ENCODE measurements at places on chromosomes 3 and 15.

- DNase-seq: no peak
Observed at GRCh38 chr15:57152666-57153539, 223.4 kb upstream of the CGNL1 start.

DNA sequence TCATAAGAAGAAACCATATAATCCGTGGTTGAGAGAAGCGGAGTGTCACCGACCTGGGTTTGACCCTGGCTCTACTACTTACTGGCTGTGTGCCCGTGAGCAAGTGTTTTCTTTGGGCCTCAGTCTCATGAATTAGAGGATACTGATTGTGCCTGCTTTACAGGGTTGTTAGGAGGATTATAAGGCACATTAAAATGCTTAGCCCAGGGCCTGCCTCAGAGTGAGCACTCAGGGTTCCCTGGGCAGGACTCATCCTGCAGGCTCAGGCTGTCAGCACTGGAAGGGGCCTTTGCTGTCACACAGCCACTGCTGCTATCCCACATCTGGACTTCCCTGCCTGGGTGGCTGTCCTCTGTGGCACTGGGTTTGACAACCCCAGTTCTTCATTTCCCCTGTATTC is 4.7 kb downstream of the PLA2G4F start:
- DNase-seq: no peak

DNA sequence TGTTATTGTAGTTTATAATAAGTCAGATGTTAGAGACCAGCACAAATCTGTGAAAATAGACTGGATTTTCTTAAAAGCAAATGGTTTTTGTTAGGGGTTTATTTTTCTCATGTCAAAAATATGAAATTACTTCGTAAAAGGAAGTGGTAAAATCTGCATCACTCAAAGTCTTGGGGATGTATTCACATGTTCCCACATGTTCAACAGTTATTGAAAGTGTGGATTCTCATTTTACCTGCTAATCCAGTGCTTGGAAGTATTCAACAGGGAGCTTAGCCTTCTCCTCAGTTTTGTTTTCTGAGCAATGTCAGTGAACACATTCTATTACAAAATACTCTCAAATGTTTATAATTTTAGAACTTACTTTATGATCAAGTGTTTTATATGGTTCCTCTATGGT is 352.0 kb downstream of the SOX2 start:
- no peak for DNase-seq

GRCh38 chr3:141100531-141101320 is 49.6 kb downstream of the SPSB4 start:
- no peak for DNase-seq

- no peak for DNase-seq
Observed at GRCh38 chr3:17686613-17687012, 55.8 kb downstream of the TBC1D5 start.

GRCh38 chr15:100115066-100115710 is 226.6 kb downstream of the ADAMTS17 start:
- no peak for DNase-seq

DNA sequence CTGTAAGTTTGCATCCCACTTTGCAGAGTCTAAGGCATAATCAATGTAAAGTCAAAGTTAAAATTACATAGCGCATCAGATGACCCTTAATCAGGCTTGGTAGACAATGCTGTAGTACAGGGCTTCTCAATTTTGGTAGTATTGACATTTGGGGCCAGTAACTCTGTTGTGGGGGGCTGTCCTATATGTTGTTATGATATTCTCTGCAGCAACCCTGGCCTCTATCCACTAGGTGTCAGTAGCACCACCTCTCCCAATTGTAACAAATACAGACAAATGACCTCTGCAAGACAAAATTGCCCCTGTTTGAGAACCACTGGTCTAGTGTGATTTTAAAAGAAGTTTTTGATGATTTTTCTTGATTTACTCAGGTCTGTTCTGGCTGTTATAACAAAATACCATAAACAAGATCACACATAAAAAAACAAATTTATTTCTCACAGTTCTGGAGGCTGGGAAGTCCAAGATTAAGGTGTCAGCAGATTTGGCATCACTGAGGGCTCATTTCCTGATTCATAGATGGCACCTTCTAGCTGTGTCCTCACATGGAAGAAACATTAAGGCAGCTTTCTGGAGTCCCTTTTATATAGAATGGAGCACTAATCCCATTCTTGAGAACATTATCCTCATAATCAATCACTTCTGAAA is 37.6 kb upstream of the SLC9A9 start:
- no peak for DNase-seq

DNA sequence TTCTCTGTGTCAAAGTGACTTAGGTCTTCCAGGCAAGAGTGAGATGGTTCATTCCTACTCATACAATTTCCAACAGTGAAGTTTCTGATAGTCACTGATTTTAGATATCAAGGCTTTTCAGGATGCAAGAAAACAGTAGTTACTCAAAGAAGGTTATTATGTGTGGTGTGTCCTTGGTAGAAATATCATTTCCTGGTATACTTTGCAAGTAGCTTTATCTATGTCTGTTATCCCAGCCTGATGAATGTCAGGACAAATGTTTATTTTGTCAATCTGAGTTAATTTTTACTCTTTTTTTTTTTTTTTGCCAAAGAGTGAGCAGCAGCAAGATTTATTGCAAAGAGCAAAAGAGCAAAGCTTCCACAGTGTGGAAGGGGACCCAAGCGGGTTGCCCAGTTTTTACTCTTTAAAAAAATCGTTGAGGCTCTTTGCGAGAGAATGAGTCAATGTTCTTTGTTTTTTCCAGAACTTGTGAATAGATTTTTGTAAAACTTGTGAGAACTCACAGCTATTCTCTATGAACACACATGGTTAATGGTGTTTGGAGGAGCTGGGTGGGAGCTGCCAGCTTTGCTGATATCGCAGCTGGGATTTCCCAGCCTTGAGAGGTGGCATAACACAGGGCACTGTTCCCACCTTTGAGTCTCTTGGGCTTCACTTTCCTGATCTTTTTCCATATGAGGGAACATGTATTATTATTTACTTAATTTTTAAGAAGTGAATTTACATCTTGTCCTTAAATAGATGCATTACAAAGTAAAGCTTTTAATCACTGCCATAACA is 51.9 kb downstream of the SV2B start:
- no peak for DNase-seq

GRCh38 chr3:101252307-101252706 is 68.1 kb downstream of the IMPG2 start:
- no peak for DNase-seq

GRCh38 chr3:142150271-142150670 is 927 bp upstream of the TFDP2 start:
- DNase-seq: no peak

DNA sequence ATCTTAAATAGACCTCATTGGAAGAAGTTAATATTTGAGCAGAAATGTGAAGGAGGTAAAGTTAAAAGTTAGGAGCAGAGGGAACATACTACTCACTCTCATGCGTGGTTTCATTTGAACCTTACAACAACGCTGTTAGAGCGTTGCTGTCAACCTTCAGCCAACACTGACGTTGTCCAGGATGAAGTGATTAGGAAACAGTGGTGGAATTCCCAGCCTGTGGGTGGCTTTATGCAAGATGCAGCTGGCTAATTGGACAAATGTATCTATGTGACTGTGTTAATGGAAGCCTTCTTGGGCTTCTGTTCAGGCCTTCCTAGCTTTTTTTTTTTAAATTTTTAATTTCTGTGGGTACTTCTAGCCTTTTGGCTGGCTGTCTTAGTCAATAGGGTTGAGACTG is 40.5 kb downstream of the PTPRG start:
- no peak for DNase-seq

DNA sequence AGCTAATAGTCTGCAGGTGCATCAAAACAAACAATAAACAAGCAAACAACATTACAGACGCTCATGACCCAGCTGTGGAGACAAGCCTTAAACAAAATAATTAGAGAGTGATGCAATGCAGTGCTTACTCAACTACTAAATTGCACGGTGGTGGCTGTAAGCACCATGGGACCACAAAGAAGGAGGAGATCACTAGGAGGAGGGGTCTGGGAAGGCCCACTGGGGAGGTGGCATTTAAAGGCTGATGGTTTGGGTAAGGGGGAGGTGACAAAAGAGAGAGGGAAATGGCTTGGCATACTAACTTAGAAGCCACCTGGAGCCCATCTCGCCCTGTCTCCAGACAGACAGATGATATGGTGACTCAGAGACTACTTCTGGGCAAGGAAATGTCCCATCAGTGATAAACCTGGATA is 516.7 kb downstream of the FOXP1 start:
- no peak for DNase-seq

DNA sequence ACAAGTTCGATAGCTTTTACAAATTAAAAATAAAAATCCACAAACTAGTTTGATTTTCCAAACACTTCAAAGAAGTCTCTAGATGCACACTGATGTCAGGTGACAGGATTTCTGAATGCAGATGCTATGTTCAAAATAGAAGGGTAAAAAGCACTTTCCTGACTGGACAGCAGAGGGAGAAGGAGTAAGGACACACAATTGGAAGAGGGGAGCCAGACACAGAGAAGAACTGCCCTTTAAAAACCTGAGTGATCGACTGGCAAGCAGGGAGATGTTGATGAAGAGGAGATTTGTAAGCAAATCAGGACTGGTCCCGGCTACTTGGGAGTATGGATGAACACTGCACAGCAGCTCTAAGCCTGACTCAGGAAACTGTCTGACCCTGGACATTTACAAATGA is 612.8 kb downstream of the MAGI1 start:
- no peak for DNase-seq

DNA sequence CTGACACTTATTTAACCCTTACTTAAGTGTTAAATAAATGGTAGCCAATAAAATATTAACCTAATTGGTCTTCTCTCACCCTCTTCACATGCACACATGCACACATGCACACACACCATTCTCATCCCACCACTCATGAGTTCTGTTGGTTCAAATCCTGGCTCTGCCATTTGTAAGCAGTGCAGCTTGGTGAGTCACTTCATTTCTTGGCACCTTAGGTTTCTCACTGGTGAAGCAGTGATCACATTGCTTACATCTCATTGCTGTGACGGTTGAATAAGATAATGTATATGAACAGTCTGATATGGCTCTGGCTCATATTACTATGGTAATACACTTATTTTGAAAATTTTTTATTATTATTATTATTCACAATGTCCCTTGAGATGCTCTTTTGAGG is 33.8 kb downstream of the RIOX2 start:
- no peak for DNase-seq

DNA sequence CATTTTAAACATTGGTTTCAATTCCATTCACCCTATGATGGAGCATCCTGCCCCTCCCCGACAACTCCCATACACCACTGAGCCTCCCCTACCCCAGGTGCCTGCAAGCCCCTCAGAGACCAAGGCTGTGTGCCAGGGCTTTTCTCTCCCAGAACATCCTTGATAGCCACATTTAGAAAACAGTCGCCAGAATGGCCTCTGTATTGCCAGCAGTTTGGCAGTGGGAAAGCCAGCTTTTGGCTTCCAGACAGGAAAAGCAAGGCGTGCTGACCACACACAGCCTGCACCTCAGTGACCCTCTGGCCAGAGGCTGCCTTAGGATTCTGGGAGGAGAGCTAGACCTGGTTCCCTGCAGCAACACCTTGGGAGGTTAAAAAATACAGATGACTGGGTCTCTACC is 18.2 kb upstream of the HRH1 start:
- no peak for DNase-seq

- no peak for DNase-seq
Observed at GRCh38 chr15:31526916-31527690, 200.5 kb downstream of the KLF13 start.

- DNase-seq: no peak
Observed at GRCh38 chr3:155363690-155364070, 70.2 kb upstream of the STRIT1 start.

DNA sequence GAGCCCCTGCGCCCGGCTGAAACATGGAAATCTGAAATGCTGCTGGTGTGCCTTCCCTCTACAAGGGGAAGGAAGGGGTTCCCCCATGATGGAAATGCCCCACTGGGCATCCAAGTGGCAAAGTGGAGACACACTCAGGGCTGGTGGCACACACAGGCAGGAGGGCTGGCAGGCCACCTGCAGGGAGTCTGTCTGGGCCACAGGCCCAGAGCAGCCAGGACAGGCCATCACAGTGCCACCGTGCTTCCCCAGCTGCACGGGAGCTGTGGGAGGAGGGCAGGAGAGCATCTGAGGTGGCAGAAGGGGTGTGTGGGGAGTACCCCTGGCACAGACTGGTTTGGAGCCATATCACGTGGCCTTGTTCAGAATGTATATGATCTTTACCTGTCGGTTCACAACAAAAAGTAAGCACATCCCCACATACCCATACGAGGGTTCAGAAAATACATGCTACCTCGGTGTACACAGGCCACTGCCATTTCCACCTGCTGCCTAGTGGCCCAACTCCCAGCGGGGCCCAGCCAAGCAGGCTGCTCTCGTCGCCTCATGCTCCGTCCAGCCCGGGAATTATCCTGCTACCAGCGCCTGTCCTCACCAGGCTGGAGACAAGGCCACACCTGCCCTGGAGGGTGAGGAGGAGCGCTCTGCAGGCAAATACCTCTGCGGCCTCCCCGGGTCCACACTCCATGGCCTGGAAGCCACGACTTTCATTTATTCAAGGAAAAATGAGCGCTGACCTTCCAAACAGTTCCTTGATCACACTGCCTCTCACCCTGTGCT is 22.6 kb upstream of the DUSP7 start:
- no peak for DNase-seq

DNA sequence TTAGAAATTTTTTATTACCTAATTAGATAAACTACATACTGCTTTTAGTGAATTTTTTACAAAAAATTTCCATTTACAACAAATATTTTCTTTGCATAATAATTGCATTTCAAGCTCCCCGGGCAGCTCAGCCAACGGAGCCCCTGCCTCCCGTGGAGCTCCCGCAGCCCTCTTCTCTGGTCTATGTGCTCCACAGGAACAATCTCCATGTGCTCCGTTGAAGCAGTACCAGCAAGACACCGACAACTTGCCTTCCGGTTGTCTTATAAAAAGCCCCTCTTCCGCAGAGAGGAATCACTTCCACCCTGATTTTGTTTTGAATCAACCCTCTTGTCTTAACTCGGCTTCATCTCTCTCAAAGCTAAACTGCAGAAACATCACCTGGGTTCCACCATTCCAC is 46.9 kb upstream of the CHD2 start:
- DNase-seq: no peak

DNA sequence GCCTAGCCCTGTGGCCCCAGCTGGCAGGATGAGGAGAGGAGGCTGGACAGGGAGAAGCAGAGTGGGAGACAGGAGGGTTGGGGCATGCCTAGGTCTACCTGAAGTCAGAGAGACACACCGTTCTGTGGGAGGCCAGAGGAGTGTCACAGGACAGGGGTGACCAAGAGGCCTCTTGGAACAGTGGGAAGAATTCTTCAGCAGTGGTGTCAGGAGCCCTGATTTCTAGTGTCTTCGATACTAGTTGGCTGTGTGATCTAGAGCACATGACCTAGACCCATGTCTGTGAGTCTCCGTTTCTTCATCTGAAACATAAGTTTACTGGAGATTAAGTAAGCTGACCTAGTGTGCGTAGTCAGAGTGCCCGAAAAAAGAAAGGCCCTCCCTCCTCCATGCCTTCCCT is 92.2 kb downstream of the EEFSEC start:
- no peak for DNase-seq

GRCh38 chr3:183844606-183845005 is 19.2 kb upstream of the MAP6D1 start:
- no peak for DNase-seq

- no peak for DNase-seq
Observed at GRCh38 chr15:98146031-98146820, 185.7 kb downstream of the ARRDC4 start.

Data from left renal pelvis (tissue), 4 donors.